Temporal lobe (tissue), 4 donors: ENCODE measurements at places on chromosomes 11 and 22. TPM values are rescaled to one million over a fixed set of nuclear protein-coding genes. Genes with fewer than 3 reads are reported as not detected.

The ART1 gene
- not detected for total RNA-seq

The DGAT2 gene
- total RNA-seq, result 3.2 TPM

The KCNC1 gene
- 7.4 TPM for total RNA-seq

The TMEM45B gene
- 1.5 TPM for total RNA-seq
